ENCODE measurements at places on chromosomes 1 and 21.

- H3K27me3 ChIP-seq = peaks cover 5% of the 10 kb centered on the region
- no peak overlapping the region for H3K4me3 ChIP-seq
- peak; percentile 72 for ATAC-seq
- peak overlapping the region; percentile 18 for H3K27ac ChIP-seq
- H3K4me1 ChIP-seq = no peaks in the 10 kb centered on the region
Observed at GRCh38 chr1:11749203-11749689, 12.7 kb upstream of the C1orf167 start.

DNA sequence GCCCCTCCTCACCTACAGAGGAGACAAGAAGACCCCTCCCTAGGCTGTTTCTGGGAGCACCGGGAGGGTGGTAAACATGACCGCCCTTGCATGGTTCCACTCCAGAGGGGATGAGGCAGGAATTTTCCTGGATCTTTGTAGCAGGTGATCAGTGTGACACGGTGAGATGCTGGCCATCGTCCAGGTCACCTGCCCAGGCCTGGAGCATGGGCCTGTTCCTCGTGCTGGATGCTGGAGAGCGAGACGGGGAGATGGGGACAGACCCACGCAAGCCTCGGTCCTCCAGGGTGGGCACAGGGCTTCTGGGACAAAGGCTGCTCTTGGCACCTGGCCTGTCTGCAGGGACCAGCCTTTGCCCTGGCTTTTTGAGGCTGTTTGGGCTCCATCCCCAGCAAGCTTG is 46.2 kb downstream of the DMRTB1 start:
- no peaks in the 10 kb centered on the region for H3K4me1 ChIP-seq
- no peaks in the 10 kb centered on the region for H3K36me3 ChIP-seq
- no peak overlapping the region for H3K27ac ChIP-seq
- no peak overlapping the region for H3K4me3 ChIP-seq
- no peak for ATAC-seq

DNA sequence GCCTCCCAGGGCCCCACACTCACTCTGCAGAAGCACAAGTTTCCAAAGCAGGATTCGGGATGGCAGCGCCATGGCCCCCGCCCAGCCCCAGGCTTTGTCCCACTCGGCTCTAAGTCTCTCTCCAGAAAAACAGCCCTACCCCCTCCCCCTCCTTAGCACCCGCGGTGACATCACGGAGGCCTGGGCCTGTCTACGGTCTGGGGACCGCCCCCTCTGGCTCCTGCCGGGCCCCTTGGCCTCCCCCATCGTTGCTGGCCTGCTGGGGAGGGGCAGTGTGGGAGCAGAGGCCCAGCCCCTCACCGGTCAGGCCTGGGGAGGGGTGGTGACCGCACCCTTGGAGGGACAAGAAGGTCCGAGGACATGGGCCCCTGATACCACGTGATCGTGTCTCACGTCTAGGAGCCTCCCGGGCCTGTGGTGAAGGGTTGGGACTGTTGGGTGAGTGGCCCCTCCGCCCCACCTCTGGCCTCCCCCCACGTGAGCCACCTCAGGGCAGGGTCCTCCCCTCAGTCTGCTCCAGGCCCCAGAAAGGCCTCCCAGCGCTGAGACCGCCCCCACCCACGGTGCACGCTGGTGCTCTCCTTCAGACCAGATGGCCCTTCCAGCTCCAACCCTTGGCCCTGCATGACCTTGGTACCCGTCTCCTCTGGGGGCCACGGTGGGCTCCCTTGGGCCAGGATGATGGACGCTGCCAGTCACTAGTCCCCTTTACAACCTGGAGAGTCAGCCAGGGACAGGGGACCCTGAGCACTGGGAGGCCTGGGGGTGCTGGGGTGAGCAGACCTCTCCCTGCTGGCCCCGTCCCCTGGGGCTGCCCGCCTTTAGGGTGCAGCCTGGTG is at the start of gene MXRA8:
Gene MXRA8, minus strand, starts transcription at position 123 of the 839 bp plus-strand sequence. Its CDS starts 51 bp downstream, at position 72.
- peak; percentile 78 for ATAC-seq
- H3K4me3 ChIP-seq = peak within 1 kb of the TSS; percentile 28
- H3K4me1 ChIP-seq = peaks cover 85% of the 10 kb centered on the region
- peak within 1 kb of the TSS; percentile 87 for H3K27ac ChIP-seq

DNA sequence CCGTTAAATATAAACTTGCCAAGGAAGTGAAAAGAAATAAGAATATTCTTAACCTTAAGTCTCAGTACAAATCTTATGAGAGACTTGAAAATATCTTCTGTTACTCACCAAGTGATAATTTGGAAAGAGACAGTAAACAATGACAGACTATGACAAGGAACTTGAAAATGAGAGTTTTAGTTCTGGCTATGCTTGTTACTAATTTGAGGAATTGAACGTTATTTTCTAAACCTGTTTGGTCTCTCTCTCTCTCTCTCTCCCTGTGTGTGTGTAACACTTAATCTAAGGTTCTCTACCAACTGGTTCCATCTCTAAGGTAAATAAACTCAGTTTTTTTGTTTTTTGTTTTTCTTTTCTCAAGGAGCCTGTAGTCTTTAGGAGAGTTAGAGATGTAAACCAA is 161.8 kb downstream of the AMY1C start:
- H3K27ac ChIP-seq = no peak overlapping the region
- H3K4me1 ChIP-seq = no peaks in the 10 kb centered on the region
- no peak overlapping the region for H3K4me3 ChIP-seq
- H3K27me3 ChIP-seq = no peaks in the 10 kb centered on the region

GRCh38 chr1:8822373-8823294 is 5.2 kb upstream of the RERE start:
- H3K4me1 ChIP-seq = no peaks in the 10 kb centered on the region
- H3K36me3 ChIP-seq = no peaks in the 10 kb centered on the region
- no peaks in the 10 kb centered on the region for H3K27me3 ChIP-seq

- no peaks in the 10 kb centered on the region for H3K4me1 ChIP-seq
- no peak overlapping the region for H3K27ac ChIP-seq
- no peaks in the 10 kb centered on the region for H3K36me3 ChIP-seq
- ATAC-seq = no peak
- H3K27me3 ChIP-seq = peaks cover 3% of the 10 kb centered on the region
- H3K4me3 ChIP-seq = no peak overlapping the region
Observed at GRCh38 chr1:212520299-212520698, 87.6 kb downstream of the NENF start.

DNA sequence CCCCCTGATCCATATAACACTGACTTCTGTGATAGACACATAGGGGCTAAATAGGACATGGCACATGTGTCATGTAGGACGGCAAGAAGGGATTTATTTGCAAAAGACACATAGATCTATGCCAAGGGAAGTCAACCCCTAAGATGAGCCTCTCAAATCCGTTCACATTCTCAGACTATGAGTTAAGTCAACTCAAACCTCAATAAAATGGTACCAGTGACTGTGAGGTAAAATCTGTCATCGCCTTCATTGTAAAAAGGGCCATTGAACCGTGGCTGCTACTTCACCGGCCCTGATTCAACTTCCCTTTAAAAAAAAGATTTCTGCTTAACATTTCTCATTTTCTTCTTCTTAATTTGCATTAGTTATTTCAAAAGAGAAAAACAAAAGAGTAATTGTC is 144.0 kb downstream of the ZNF281 start:
- H3K4me3 ChIP-seq = no peak overlapping the region
- no peaks in the 10 kb centered on the region for H3K36me3 ChIP-seq
- no peaks in the 10 kb centered on the region for H3K4me1 ChIP-seq
- no peaks in the 10 kb centered on the region for H3K27me3 ChIP-seq
- ATAC-seq = no peak
- H3K27ac ChIP-seq = no peak overlapping the region

DNA sequence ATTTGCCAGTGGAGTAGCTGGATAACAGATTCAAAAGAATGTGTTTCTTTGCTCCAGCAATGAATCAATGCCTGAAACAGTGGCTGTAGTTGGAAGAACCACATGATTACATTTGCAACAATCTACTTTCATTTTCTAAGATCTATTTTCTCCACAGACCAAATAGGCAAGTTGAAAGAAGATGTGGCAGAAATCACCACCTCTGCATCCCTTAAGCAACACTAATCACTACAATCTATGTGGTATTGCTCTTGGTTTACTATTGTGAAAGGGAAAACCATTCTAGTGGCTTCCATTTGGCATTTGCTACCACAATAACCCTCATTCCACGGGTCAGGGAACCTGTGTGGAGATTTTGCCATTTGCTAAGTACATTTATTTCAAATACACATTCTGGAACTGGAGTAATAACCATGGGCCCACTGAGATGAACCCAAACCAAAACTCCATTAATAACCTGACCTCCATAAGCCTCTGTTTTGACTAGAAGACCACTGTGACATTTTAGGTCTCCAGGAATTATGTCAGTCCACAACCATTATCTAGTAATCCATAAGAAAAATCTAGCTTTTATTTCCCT is 66.3 kb downstream of the C1orf185 start:
- peaks cover 7% of the 10 kb centered on the region for H3K4me1 ChIP-seq
- H3K27me3 ChIP-seq = no peaks in the 10 kb centered on the region
- H3K4me3 ChIP-seq = no peak overlapping the region
- H3K27ac ChIP-seq = no peak overlapping the region

DNA sequence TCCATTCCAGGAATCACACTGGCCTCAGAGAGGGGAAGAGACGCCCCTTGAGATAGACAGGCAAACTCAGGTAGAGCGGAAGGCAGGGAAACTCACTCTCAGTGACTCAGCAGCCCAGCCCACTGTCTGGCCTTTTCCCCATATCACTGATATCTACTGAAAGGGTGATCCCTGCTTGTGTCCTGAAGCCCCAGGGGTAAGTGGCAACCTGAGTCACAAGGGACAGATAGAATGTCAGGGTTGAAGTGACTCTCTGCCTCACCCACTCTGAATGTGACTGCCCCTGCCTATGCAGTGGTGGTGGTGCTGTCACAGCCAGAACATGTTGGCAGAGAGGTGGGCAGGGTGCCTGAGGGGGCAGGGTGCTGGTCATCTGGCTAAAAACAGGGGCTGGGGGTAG is 157.5 kb upstream of the FGGY start:
- H3K4me1 ChIP-seq = no peaks in the 10 kb centered on the region
- H3K27ac ChIP-seq = no peak overlapping the region
- H3K36me3 ChIP-seq = no peaks in the 10 kb centered on the region

DNA sequence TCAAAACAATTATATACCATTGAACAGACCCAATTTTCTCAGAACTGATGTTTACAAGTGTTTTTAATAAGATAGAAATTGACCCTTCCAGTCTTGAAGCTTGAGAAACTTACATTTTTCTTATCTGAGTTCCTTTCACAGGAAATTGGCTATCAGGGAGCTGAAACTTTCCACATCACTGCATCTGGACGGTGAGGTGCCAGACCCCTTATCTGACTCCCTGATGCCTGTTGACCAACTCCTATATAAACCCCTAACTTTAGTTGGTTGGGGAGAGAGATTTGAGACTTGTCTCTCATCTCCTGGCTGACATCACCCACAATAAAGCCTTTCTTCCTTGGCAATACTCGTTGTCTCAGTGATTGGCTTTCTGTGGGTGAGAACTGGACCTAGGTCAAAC is 31.4 kb downstream of the LACTBL1 start:
- peaks cover 27% of the 10 kb centered on the region for H3K27me3 ChIP-seq
- H3K27ac ChIP-seq = no peak overlapping the region
- no peaks in the 10 kb centered on the region for H3K4me1 ChIP-seq
- no peak for ATAC-seq
- no peak overlapping the region for H3K4me3 ChIP-seq

DNA sequence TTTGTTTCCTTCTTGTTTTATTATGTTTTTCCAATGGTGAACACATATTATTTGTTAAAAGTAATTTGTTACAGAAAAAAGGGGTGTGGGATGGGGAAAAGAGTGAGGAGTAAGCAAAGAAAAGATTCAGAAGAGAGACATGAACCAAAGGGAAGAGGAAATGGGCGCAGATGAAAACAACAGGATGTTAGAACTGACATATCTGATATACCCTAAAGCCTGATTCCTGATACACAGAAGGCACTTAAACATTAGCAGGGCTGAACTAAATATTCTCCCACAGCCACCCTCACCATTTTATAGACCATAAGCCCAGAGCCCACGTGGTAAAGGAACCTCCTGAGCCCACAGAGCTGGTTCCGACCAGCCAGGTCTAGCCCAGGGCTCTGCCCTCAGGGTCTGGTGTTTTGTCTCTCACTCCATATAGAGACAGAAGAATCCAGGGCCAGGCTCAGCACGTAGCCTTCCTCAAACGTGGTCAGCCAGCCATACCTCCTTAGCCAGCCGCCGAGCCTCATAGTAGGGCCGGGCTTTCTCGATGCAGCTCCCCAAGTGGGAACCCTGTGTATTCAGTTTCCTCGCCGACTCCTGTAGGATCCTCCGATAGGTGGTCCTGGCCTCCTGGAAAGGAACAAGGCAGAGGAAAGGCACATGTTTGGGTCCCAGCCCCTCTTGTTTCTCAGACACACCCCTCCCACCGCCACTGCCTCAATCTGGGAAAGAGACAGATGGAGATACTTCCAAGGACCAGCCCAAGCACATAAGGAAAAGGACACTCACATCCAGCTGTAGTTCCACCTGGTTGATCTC is 9.5 kb downstream of the SH3BP5L start:
- no peaks in the 10 kb centered on the region for H3K27me3 ChIP-seq
- no peaks in the 10 kb centered on the region for H3K36me3 ChIP-seq
- no peak for ATAC-seq
- H3K27ac ChIP-seq = no peak overlapping the region
- no peak overlapping the region for H3K4me3 ChIP-seq

Measured in gastroesophageal sphincter (tissue), 4 donors.